ENCODE measurements at places on chromosomes 13 and 19. TPM values are rescaled to one million over a fixed set of nuclear protein-coding genes. Genes with fewer than 3 reads are reported as not detected.

CEACAM8 gene
- total RNA-seq, result not detected

THSD8 gene
- total RNA-seq, result not detected

POSTN gene
- total RNA-seq, result 26.4 TPM

YJU2 gene
- total RNA-seq, result 19.6 TPM

RNASEH2A gene
- 3.7 TPM for total RNA-seq

TLE2 gene
- 3.4 TPM for total RNA-seq
